ENCODE measurements at places on chromosomes 11 and 22.

DNA sequence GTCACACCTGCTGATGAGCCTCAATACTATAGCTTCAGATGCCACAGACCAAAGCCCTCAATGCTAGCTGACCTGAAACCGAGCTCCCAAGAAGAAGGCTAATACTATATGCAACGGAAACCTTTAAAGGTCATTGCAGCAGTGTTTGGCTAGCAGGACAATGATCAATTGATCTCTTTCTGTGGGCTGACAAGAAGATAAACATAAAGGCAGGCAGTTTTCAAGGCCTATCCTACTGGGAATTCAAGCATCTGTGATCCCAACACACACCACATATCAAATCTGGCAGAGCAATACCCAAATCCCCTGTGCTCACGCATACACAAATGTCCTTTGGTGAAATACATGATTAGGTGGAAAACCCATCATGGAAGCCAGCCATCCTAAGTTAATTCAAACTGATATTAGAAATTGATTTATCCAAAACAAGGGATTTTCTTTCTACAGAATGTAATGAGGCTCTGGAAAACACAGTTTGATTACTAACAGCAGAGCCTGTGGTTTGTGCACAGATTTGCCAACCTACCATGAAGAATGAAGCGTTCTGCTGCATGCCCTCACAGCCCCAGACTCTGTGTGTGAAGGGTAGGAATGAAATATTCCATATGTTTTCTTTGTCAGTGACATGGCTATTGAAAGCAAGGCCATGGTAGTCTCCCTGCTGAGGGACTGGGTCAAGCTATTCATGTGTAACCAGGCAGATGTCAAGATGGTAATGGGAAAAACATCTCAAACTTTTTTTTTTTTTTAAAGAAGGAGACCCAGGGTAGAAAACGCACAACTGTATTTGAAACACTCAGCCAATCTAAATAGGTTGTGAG is 12.2 kb downstream of the LGR4 start:
- DNase-seq, result no peak

GRCh38 chr11:2460540-2461252 is 15.9 kb downstream of the KCNQ1 start:
- DNase-seq, result no peak

DNA sequence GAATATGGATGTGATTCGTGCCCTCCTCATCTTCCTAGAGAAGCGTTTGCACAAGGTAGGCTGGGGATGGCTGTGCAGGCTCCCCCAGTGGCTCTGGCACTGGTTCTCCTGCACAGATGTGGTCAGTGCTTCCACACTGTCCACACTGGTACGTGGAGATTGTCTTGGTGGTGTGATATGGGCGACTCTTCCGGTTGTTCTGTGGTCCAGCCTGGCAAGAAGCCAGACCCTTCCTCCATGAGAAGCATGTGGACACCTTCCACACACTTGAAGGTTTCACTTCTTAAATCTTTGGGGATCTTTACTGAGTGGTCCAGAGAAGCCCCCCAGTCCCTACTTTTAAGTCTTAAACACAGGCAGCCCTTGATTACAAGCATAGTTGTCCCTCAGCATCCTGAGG is 3.8 kb downstream of the RIC8A start:
- no peak for DNase-seq

DNA sequence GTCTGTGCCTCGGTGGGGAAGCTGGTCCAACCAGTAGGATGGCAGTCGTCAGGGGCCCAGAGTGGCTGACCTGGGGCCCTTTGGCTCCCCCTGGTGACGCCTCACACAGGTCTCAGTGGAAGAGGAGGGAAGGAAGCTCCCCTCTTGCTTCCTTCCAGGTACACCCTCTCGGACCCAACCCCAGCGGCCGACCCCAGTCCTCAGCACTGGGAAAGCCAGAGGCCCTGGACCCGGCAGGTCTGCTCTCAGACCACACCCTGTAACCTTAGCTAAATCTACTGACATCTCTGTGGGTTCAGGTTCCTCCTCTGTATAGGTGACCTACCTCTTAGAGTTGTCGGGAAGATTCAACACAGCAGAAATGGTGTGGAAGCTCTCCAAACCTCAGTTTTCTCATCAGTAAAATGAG is 3.4 kb upstream of the SCUBE1 start:
- no peak for DNase-seq

- no peak for DNase-seq
These were observed 223.9 kb downstream of the CSNK2A3 start for GRCh38 chr11:11129118-11129517.

DNA sequence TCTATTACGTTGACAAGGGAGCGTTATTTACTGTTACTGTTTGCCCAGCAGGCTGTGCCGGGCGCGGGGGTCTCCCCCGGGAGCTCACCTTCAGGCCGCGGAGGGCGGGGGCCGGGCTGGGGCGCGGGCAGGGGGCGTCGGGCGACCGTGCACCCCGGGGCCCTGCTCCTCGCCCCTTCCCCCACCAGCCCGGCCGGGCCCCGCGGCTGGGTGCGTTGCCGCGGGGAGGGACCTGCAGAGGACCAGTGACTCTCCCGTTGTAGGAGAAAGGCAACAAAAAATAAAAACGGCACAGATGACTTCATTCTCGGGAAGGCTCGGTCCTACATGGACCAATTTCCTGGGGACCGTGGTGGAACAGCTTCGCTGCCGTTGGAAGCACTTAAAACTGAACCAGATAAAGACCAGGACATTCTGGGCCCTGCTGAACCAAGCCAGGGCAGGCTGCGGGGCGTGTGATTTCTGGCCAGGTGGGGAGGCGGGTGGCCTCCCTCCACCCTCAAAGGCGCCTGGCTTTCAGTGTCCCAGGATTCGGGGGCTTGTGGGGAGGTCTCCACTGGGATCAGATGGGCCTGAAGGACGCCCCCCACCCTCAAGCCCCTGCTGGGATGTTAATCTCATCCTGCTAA is 57.4 kb downstream of the IGLL1 start:
- no peak for DNase-seq

DNA sequence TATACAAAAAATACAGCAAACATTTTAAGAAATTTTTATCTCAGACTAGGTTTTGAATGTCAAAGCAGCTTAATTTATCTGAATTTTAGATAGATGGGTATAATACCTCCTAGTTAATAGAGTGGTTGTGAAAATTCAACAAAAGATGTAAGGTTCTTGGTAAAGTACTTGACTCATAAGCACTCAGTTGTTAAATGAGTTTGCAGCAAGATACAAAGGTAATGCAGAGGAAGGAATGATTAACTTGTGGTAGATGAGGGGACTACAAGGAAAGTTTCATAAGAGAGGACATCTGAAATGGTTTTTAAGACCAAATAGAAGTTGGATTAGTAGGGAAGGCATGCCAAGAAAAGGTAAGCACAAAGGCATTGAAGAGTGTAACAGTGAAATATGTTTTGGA is 37.4 kb downstream of the PPME1 start:
- DNase-seq, result no peak

DNA sequence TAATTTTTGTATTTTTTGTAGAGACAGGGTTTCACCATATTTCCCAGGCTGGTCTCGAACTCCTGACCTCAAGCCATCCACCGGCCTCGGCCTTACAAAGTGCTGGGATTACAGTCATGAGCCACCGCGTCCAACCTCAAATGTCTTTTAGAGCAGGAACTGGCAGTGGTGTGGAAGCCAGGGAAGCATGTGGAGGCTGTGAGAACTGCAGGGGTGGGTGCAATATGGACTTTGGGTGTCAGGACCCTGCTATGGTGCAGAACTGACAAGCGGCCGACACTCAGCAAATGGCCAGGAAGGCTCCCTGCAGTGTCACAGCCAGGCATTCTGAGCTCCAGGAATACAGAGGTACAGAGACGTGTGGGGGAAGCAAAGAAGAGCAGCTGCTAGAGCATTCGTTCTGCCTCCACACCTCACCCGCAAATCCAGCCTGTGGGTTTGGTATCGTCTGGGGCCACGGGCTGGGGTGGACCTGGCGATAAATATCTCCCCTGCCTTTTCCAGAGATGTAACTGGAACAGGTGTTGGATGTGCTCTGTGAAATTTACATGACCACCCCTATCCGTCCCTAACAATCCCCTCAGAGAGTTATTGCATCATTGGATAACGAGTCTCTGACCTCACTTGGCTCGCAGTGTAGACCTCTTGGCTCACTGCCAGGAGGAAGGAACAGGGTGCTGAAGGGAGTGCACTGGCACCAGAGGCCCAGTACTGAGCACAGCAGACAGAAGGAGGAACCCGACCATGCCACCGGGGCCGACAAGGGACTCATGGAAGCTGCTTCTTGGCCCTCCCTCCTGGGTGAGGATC is 624.7 kb upstream of the B3GAT1 start:
- DNase-seq, result no peak

- DNase-seq, result no peak
These were observed 8.2 kb downstream of the VPS37C start for GRCh38 chr11:61152816-61153592.

DNA sequence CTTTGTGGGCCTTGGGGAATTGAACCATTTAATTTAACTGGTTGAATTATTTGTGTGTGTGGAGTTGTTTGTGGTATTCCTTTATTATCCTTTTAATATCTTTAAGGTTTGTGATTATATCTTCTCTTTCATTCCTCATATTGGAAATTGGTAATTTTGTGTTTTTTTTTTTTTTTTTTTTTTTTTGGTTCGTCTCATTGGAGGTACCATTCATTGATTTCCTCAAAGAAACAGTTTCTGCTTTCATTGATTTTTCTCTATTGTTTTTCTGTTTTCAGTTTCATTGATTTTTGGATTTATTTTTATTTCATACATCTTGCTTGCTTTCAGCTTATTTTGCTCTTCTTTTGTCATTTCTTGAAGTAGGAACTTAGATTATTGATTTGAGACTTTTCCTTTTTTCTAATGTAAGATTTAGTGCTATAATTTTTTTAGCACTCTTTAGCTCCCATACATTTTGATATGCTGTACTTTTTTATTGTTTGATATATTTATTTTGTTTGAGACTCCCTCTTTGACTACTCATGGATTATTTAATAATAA is 31.0 kb upstream of the MAPK1 start:
- no peak for DNase-seq

DNA sequence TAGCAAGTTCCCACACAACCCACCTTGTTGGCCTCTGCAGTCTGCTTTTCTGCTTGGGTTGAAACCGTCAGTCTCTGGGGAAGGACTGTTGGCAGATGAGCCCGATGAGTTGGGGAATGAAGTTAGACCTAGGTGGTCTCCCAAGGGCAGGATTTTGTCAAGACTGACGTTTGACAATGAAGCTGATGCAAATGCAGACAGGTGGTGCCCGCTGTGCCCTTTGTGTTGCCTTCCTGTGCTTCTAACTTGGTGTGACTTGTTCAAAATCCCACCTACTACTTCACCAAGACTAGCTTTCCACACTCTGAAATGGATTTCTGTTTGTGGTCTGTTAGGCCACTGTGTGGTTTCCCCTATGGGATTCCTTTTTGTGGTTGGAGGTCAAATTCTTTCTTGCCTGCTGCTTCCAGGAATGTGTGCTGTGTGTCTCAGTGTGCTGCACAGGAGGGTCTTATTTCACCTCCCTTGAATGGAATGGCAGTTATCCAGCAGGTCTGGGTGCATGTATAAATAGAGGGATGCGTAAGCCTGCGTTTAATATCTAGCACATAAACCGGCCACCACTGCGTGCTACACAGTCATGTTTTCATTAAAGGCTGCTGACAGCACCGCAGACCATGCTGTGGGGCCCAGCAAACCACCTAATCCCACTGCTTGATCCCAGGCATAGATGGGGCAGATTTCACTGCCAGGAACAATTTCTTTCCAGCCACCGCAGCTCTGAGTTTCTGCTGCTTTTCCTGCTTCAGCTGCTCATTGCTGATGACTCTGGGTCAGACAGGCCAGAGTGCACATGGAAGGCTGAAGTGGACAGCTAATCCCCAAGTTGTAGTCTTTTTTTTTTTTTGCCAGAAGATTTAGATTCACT is 44.8 kb downstream of the ADAMTS8 start:
- DNase-seq, result no peak
